ENCODE measurements at places on chromosomes 3 and 15.

- no peak for DNase-seq
These were observed 18.6 kb downstream of the WHAMM start for GRCh38 chr15:82828075-82828474.

DNA sequence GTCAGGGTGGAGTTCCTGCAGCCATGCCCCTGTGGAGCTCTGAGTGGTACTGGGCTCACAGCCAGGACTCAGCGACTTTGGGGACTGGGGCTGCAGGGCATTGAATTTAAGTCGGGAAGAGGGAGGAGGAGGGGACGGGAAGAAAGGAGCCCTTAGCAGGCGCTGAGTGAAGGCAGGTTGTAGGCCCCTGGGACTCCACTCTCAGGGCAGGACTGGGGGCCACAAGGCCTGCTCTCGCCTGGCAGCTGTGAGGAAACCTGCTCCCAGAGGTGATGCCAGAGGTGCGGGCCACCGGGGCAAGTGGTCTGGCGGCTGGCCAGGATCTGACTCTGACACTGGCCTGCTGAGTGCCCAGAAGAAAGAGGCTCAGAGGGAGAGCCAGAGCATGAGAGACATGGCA is 73.5 kb downstream of the EPHB3 start:
- no peak for DNase-seq

GRCh38 chr3:190096345-190096744 is 24.4 kb downstream of the P3H2 start:
- DNase-seq = no peak

GRCh38 chr15:79570004-79570403 is 137.9 kb downstream of the MINAR1 start:
- DNase-seq = no peak

DNA sequence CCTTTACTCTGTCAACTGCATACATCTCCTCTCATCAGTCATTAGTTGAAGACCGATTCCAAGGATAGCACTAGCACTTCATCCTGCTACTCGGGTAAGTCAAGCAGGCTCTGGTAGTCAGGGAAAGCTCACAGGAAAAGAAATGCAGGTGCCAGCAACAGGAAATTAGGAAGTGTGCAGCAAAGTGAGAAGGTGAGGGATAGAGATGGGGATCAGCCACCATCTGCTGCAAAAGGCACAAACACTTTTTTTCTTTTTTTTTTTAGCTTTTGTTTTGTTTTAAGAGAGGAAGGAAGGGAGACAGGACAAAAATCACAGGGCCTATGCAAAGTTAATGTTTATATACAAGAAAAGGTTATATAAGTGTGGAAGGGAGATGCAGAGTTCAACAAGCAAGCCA is 9.0 kb upstream of the BTLA start:
- DNase-seq = no peak

- DNase-seq = peak; percentile 8
These were observed 13.7 kb downstream of the LRRK1 start for GRCh38 chr15:100932676-100933348.

GRCh38 chr3:61078048-61078752 is 173.1 kb downstream of the FHIT start:
- no peak for DNase-seq

GRCh38 chr3:38690185-38690584 is 40.7 kb upstream of the SCN5A start:
- DNase-seq = no peak

DNA sequence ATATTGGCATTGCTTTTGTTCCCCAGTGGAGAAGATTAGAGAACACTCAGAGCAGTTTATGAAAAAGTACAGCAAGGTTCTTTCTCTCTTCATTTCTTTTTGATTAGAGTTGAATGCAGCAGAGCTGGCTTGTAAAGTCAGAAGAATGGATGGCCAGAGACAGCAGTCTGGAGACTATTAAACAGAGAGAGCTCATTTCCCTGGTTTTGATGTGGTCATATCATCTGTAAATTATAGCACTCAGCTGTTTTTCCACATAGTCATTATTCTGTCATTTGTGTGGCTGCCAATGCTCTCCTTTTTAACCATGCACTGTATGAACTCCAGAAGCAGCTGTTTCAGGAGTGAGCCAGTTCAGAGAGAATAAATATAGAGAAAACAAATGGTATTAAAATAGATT is 177.4 kb upstream of the CRBN start:
- no peak for DNase-seq

DNA sequence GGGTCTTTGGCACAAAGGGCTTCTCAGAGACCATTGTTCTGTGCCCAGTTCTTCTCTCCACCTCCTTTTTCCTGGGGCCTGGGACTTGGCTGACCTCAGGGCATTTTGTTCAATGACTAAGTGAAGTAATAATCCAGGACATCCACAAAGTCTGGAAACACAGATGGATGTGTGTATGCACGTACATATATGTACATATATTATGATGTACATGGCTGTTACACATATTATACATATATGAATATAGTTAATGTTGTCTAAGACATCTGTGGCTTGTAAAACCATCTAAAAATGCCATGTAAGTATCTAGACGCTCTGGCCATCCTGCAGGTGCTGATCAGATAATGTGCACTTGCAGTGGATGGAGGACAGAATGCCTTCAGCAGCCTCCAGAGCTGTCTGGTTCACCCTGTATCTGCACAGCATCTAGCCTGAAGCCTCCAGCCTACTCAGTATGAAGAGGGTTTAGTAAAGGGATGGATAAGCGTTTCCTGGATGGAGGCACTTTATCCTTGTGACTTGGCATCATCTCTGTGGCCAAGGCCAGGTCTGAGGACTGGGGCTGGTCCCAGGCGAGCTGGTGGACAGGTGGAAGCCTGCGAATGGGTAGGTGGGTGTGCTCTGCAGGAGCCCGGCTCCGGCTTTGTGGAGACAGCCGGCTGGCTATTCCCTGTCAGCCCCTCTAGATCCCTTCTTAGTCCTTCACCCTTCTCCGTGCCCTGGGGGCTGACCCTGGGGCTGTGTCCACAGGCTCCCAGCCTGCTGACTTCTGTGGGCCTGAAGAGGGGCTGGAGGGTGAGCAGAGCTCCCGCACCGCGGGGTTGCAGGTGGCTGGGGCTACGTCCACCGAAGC is 88.4 kb downstream of the WNT7A start:
- DNase-seq = no peak

- DNase-seq = no peak
These were observed 1279.5 kb downstream of the OTOL1 start for GRCh38 chr3:162776148-162776547.

DNA sequence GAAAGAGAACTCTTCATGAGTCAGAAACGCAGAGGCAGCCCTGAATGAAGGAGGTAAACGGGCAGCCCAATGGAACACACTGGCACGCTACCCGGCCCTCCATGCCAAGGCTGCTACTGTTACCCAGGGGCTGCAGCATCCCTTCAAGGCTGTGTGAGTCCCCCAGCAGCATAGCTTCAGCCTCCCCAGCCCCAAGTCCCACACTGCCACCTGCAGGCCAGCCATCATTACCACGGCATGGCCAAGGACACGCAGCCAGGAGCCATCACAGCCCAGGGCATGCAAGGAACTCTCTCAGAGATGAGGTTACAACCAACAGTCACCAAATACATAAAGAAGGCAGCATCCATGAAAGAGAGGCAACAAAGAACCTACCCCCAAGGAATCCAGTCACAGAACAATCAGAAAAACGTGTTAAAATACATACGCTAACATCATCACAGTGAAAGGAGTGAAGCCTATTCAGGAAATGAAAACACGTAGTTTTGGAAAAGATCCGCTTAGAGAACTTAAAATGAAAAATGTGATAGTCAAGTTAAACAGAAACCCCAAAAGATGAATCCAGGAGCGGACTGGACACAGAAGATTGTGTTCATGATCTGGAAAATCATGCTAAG is 22.4 kb downstream of the PLA2G4F start:
- DNase-seq = peak; percentile 25

DNA sequence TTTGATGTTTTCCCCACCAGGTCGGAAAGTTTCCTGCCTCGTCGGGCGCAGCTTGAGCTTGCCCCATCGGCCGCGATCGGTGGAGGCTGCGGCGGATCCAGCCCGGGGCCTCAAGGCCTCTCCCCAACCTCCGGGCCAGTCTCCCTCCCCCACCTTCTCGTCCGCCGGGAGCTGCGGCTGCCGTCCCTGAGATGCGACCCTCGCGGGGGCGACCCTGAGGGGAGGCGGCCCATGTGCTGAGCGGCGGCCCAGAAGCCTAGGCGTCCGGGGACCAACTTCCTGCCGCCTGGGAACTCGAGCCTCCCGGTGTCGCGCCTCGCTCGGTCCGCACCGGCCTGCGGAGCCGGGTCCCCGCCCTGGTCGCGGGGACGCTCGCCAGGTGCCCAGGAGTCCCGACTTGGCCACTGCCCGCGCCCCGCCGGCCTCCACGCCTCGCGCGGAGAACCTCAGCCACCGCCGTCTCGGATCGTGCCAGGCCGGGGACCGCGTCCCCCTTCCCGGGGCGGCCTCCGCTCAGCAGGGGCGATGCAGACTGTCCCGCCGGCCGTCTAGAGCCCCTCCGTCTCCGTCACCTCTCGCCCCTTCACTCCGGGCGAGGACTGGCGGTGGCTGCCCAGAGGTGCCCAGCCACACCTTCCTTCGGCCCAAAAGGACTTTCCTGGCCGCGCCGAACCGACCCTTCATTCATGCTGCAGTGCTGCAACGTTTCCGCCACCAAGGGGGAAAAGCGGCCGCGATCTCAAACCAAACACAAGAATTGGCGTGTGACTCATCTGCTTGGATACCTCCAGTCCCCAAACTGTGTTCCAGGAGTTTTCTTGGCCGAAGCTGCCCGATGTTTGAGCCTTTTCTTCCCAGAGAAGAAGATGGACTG is 656 bp downstream of the SLMAP start:
- DNase-seq = peak; percentile 69

DNA sequence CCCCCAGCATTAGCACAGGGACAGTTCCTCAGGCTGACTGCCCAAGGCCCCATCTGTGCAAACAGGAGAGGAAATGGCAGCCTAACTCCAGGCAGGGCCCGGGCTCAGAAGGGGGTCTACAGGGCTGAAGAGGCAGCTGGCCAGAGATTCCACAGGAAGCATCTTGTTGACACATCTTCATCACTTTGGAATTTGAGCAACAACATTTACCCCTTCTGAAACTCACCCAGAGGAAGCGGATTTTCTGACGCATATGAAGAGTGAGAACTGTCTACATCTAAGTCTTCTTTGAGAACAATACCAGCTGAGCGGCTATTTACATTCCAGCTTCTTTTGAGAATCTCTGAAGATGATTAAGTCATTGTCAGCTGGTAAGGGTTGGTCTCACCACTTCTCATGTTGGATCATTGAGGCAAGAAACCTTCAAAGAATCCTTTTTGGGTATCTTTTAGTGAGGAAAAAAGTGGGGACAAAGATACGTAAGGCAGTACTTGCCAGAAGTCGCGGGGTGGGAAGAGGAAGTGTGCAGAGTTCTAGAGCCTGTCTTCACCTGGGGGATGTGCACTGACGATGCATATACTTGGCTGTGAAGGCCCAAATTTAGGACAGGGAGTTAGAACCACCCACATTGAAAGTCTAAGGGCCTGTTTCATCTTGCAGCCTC is 25.4 kb upstream of the SRP14 start:
- DNase-seq = peak; percentile 93

GRCh38 chr3:16059081-16059537 is 115.4 kb upstream of the GALNT15 start:
- DNase-seq = peak; percentile 48

- DNase-seq = no peak
These were observed 16.1 kb upstream of the GYG1 start for GRCh38 chr3:148975248-148975647.

DNA sequence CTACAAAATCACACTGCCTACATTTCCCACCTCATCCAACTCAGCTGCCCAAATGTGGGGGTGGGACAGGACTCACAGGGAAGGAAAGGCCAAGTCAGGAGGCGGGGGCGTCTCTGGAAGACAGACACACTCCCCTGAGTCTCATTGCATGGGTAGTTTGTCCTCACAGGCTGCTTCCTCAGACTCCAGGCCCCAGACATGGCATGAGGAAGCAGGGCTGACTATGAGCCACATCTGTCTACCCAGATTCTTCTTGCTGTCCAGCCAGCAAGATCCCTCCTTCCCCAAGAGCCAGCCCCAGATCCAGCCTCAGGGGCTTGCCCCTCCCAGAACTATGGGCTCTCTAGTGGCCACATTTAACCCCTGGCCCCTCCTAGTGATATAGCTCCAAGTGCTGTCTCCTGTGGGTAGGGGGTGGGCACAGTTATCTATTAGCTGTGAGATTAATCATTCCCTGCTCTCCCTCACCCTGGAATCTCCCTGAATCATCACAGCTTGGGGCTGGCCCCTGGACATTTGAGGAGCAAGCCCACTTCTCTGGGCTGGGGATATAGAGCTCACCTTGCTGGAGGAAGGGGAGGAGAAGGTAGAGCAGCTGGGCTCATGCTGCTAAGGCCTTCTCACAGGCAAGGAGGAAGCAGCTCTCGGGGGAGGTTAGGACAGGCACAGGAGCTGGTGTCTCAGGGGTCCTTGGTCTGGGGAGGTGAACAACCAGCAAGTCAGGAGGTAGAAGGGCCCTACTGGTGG is 2.1 kb upstream of the CCDC33 start:
- no peak for DNase-seq

GRCh38 chr3:15174953-15175352 is 31.1 kb upstream of the CAPN7 start:
- DNase-seq = no peak

GRCh38 chr3:45885979-45886705 is at the start of gene CCR9:
CCR9 (plus strand) TSS chr3:45886543; CDS start chr3:45894934, 8,391 bp downstream.
- no peak for DNase-seq

- no peak for DNase-seq
These were observed 435.6 kb downstream of the ROBO2 start for GRCh38 chr3:77475507-77475906.

- DNase-seq = peak; percentile 7
These were observed 850.3 kb upstream of the CADM2 start for GRCh38 chr3:84108442-84108971.

DNA sequence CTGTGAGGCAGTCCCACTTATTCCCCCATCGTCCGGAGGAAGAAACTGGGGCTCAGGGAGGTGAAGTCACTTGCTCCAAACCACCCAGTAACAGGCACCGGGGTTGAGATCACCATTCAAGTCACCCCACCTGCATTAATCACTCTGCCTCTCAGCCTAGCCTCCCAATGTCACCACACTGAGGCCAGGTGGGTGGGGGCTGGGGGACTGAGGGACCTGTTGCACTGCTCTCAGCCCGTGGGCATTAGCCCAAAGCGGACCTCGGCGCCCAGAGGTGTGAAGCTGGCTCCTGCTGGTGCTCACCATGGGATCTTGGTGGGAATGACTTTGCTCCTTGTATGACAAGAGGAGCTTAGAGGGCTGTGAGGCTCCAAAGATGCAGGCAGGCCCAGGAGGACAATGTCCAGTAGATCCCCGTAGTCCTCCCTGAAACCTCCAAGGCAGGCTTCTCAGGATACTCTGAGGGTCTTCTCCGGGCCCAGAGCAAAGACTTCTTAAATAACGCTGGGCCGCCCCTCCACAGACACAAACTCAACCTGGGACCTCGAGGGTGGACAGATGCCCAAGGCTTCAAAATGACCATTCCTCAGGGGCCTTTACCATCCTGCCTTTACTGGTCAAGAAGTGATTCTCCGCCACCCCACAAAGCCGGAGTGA is 1.7 kb downstream of the NT5DC2 start:
- DNase-seq = no peak

GRCh38 chr3:38564631-38565338 is 68.6 kb downstream of the EXOG start:
- no peak for DNase-seq
